ENCODE measurements at places on chromosomes 6 and 20.

GRCh38 chr6:170212956-170213636 lies 77.8 kb downstream of the DLL1 start:
- peak; percentile 65 for DNase-seq

GRCh38 chr20:2603816-2604505 lies 48.5 kb upstream of the NOP56 start:
- no peak for DNase-seq

GRCh38 chr6:151140767-151141166 lies 99.0 kb upstream of the AKAP12 start:
- no peak for DNase-seq

GRCh38 chr20:60124776-60125381 lies 166.7 kb downstream of the CDH26 start:
- DNase-seq: no peak

GRCh38 chr6:130357436-130357835 lies 8.4 kb upstream of the TMEM200A start:
- DNase-seq: no peak

DNA sequence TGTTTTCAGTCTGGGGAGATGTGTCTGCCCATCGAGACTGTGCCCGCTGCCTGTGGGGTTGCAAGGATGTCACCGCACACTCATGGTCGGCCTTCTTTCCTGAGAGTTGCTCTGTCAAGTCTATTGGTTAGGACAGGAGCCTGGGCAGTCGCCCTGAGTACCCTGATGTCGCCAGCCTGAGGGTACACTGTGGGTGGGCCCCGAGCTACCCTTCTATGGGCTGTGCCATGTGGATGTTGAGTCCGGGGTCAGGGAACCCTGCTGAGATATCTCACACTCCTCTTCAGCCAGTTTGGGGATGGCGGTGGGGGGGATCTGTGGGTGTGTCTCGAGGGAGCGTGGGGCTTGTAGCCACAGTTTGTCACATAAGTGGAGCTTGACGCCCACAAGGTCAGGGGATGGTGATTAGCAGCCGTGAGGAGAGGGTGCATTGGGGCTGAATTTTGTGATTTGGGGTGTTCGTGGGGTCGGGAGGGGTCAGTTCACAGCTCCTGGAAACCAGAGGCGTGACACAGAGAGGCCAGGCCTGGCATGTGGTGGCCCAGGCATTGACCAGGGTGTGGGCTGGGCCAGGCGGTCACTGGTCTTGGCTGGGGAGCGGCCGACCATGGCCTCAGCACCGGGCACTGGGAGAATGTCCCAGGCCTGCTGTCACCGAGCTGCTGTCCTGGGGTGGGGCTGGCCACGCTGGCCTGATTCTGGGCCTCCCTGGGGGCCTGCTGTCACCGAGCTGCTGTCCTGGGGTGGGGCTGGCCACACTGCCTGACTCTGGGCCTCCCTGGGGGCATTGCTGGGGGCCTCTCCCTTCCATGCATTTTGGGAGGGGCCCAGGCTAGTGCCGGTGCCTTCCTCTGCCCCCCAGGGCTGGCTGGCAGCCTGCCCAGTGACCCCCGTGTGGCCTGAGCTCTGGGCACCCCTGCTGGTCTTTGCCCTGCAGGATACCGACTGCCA lies 1.6 kb upstream of the NPBWR2 start:
- DNase-seq: peak; percentile 67

DNA sequence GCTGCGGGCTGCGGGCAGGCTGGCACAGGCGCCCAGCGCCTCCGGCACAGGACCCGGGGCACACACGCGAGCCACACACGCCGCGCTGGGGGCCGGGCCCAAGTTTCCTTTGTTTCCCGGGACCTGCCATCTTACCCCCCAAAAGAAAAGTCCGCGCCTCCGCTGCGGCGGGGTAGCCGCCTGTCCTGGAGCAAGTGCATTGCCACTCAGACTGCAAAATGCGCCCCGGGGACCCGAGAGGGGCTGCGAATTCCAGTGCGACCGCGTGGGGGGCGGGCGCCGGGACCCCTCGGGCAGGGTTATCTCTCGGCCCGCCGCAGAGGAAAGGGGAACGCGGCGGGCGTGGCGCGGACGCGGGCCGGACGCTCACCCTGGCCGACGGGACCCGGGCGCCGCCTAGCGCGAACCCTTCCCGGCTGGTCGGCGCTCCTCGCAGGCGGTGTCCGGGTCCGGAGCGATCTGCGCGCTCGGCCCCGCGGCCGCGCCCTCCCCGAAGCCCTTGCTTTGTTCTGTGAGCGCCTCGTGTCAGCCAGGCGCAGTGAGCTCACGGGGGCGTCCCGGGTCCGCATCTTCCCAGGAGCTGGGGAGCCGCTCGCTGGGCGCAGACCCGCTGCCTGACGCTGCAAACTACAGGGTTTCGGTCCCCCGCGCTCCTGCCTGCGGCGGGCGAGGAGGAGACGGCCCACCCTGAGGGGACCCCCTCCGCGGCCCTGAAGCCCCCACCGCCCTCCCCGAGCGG lies 639 bp upstream of the CD24 start:
- DNase-seq: peak; percentile 80

DNA sequence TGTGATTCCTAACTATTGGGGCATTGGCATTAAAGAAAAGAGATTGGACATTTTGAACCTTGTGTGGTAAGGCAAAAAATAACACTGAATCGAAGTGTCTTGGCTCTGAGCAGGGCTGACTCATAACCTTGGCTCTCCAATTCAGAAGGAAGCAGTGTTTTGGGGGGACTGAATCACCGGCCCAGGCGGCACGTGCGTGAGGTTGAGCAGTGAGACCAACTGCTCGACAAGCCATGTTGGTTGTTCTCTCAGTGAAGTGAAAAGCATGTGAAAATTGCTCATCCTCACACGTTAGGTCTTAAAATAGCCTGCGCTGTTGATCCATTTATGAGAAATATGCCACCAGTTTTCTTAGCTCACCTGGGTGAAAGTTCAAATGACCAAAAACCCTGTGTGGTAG lies 137.8 kb upstream of the SPACA1 start:
- DNase-seq: no peak

GRCh38 chr6:20169786-20170185 lies 42.5 kb downstream of the MBOAT1 start:
- no peak for DNase-seq

DNA sequence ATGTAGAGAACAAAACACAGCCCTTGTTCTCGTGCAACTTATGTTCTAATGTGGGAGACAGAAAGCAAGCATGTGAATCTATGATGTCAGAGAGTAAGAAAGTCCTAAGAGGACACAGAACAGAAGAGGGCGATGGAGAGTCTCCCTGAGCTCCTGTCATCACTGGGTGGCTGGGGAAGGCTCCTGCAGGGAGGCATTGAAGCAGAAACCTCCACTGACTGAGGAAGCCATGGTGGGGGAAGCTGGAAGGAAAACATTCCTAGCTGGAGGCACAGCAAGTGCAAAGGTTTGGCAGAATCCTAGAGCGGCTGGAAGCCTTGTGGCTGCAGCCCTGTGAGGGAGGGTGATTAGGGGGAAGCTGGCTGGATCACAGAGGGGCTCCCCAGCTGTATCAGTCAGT lies 248.0 kb downstream of the CDH26 start:
- DNase-seq: no peak

- no peak for DNase-seq
These were observed 521.1 kb downstream of the TFAP2B start for GRCh38 chr6:51339728-51340127.

DNA sequence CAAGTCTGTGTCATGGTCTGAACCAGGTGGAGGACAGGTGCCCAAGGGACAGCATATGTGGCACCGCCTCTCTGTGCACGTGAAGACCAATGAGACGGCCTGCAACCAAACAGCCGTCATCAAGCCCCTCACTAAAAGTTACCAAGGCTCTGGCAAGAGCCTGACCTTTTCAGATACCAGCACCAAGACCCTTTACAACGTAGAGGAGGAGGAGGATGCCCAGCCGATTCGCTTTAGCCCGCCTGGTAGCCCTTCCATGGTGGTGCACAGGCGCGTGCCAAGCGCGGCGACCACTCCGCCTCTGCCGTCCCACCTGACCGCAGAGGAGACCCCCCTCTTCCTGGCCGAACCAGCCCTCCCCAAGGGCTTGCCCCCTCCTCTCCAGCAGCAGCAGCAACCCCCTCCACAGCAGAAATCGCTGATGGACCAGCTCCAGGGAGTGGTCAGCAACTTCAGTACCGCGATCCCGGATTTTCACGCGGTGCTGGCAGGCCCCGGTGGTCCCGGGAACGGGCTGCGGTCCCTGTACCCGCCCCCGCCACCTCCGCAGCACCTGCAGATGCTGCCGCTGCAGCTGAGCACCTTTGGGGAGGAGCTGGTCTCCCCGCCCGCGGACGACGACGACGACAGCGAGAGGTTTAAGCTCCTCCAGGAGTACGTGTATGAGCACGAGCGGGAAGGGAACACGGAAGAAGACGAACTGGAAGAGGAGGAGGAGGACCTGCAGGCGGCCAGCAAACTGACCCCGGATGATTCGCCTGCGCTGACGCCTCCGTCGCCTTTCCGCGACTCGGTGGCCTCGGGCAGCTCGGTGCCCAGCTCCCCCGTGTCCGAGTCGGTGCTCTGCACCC lies 109.5 kb upstream of the RAB32 start:
- DNase-seq: no peak

DNA sequence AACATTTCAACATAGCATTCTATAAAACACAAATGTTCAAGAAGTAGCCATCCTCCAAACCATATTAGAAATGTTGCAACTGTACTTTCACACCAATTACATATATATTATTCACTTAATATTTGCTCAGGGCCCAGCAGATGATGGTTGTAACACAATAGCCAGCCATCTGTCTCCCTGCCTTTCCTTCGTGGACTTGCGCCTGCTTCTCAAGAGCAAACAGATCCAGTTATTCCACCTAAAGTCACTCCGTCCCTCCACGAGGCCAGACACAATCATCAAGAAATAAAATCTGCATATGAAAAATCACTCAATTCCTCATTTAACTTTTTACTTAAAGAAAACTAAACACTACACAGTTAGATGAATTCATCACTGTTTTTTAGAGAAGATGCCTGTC lies 160.4 kb downstream of the RALGAPA2 start:
- no peak for DNase-seq

GRCh38 chr6:170224694-170225660 lies 65.9 kb downstream of the DLL1 start:
- peak; percentile 71 for DNase-seq

- no peak for DNase-seq
These were observed 18.2 kb upstream of the MYB start for GRCh38 chr6:135162678-135163439.

- no peak for DNase-seq
These were observed 202.0 kb upstream of the ZNF184 start for GRCh38 chr6:27674882-27675281.

- DNase-seq: no peak
These were observed 78.3 kb downstream of the ZDHHC14 start for GRCh38 chr6:157459327-157459726.

DNA sequence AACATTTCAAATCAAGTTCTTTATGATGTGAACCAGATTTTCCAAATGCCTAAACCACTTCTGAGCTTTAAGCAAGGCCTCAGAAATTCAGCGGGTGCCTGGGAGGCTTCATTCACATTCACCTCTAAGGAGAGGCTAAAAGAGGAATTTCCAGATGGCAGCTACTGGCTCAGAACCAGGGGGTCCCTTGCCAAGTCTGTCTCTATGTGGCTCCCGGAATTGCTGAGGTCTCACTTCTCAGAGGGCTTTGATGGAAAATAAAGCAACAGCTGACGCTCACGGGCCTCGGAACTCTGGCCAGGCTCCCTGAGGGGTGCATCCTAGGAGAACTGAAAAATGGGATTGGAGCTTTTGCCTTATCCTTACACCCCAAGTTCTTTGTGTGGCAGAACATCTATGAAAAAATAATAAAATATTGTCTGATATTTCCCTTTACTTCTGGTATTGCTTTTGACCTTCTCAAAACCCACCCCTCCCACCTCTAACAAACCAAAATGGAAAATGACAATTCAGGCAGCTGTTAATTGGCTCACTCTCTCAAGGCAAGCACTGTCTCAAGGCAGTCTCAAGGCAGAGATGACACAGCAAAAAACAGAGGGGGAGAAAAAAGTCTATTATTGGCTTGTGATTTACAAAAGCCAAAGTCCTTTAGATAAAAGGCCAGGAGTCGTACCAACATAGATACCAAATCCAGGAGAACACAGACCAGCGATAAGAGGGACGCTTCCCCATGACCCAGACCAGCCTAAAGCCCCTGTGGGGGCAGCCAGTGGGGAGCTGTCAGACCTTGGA lies 21.8 kb upstream of the LRRN4 start:
- DNase-seq: no peak

DNA sequence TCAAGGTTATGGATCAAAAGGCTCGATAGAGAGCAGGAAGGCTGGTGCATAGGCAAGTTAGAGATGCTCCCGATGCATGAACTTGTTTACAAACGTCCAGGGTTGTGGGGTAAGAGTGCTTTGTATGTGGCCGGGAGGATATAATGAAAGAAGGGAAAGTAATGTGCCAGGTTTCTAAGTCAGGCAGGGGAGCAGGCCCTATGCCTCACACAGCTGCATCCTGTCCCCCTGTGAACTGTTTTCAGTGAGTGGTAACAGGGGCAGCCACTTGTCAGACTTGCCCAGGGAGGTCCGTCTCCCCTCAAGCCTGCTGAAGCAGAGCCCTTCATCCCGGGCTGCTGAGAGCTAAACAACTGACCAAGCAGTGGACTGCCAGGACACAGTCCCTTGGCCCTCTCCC lies 19.4 kb downstream of the KCNK5 start:
- no peak for DNase-seq

- DNase-seq: no peak
These were observed 50.5 kb upstream of the ASIP start for GRCh38 chr20:34190679-34191090.

DNA sequence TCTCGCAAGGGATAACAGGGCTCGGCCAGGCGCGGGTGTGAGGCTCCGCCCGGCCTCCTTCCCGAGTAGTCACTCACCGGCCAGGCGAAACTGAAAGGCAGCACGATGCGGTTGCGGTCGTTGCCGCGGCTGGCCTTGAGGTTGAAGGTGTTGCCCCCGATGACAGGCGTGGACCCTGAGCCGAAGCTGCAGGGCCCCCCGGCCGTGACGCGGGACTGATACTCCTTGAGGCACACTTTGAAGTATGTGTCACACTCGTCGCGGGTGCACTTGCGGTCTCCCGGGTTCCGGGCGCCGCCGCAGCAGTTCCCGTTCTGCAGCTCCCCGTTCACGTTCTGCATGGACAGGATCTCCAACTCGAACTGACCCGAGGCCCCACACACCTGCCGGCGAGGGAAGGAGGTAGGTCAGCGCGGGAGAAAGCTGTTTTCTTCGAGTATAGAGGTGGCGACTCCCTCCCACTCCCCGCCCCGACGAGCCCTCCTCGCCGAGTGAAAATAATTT lies 1.1 kb downstream of the JAG1 start:
- DNase-seq: peak; percentile 90

DNA sequence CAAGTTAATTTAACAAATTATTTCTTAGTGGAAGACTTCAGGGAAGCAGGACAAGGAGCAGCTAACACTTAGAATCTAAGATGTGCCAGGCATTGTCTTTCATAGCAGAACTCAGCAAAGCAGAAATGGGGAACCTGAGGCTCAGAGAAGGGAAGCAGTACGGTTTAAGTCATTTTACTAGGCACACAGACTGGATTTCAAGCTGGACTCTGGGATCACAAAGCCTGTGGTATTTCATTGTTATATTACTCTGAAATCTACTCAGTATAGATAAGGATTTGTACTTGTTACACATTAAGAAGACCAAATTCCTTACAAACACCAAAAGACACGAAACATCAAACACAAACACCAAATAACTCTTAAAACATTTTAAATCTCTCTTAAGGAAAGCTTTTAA lies 199.6 kb downstream of the ISM1 start:
- DNase-seq: no peak

- no peak for DNase-seq
These were observed 47.5 kb downstream of the RALGAPA2 start for GRCh38 chr20:20664795-20665589.
